Right lung (tissue), 10 donors: ENCODE measurements at places on chromosomes 5 and 9.

- no peak for DNase-seq
Measured at GRCh38 chr5:138338411-138339090, 485 bp downstream of the FAM53C start.

DNA sequence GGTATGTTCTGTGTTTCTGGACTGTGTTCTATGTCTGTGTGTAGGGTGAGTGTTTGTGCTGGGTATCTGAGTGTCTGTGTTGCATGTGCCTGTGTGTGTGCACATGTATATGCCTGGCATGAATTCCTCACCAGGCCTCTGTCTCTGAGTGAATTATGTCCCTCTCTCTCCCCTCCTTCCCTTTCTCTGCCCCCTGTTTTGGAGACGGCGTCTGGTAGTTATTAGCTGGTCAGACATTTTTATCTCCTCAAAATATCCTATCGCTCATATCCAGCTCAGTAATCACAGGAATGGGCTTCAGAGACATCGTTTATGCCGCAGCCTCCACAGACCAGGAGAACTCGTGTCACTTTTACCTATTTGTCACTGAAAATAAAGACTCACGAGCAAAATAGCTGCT is 483.2 kb upstream of the BRINP1 start:
- DNase-seq = no peak

DNA sequence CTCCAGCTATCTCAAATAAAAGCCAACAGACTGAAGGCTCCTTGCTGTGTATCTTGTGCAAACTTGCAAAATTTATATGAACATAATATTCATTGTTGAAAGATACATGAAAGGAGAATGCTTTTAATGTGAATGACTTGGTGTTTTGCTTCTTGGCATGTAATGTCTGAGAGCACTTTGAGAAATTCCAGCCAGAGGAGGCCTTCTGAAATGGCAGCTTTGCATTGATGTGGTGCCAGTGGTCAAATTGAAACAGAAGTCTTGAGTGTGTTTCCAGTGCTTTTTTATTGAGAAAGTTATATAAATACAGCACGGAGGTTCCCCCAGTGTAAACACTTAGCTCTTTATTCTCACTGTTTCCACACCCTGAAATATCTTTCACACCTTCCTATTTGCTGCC is 182.1 kb downstream of the ADCY2 start:
- DNase-seq = peak; percentile 6

GRCh38 chr5:5422819-5423515 is 490 bp downstream of the ICE1 start:
- DNase-seq = no peak

GRCh38 chr5:57179262-57180200 is 5.7 kb downstream of the GPBP1 start:
- no peak for DNase-seq

- no peak for DNase-seq
Measured at GRCh38 chr9:127130661-127131538, 8.5 kb upstream of the ANGPTL2 start.

DNA sequence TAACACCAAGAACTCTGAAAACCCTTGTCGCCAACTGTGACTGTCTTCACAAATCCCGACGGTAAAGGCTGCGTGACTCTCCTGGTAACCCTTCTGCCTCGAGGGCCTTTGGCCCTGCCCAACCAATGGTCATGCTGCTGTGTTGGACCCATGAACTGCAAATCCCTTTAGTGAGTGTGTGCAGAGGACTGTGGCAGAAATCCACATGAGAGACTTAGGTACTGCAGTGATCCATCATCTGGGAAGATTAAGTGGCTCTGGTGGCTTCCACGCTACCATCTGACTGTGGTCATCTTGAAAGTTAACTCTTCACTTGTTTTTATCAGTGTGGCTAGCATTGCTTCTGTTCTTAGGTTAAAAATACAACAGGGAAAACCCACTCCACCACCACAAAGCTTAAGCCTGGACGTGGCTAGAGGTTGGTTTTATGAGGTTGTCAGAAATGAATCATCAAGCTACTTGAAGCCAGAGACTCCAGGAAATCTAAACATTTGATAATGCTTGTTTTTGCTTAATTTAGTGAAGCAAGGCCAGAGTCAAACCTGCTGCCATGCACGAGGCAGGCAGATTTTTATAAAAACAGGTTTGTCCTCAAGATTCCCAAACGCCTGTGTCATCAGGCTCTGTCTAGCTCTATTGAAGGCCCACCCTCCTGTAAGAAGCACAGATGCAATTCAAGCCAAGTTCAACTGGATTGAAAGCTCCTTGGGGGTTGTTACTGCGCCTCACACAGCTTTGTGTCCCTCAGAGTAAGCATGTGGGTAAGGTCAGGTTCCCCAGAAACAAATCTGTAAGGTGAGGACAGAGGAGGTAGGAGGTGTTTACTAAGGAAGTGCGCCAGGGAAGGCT is 52.7 kb upstream of the ERCC6L2 start:
- no peak for DNase-seq

GRCh38 chr9:113350937-113351336 is 1.6 kb downstream of the BSPRY start:
- DNase-seq = no peak

- no peak for DNase-seq
Measured at GRCh38 chr5:141753971-141754713, 72.1 kb upstream of the ARAP3 start.

DNA sequence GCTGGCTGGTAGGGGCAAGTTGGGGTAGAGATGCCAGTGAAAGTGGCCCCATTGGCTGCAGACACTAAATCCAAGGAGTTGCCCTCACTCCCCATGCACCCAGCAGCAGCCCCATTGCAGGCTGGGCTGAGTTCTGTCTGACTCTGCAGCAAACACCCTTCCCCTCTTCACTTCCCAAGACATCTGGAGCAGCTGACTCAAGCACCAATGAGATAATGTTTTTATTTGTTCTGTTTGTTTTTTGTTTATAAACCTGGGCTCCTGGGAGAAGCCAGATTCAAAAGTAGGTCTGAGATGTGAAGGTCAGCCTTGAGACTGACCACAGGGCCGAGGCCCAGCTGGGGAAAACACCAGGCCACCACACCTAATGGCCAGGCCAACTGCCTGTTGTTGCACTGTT is 545.9 kb upstream of the KLF4 start:
- DNase-seq = no peak

DNA sequence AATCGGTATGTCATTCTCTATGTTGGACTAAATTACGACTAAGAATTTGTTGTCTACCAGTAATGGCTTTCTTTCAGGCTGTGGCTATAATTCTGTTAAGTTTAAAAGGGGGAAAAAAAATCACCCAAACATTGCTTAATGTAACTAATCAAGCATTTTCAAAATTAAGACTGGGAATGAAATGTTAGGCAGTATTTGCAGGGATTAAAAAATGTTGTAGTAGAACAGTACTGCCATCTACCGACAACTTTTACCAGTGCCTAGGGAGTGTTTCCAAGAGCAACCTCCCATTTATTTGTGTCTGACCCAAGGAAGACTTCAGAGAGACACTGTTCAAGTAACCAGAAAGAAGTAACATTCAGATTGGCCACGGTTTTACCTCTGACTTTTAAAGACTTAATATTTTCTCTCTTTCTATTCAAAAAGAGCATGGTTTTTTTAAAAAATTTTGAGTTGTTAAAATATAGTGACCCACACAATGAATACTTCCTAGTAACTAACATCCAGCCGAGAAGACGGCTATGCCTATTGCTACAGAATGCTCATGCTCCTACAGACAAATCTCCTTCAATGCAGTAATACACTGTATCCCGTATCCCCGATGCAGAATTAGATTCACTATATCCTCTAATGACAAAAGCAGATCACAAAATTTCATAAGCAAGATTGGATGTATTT is 92.4 kb downstream of the ARL15 start:
- peak; percentile 63 for DNase-seq

DNA sequence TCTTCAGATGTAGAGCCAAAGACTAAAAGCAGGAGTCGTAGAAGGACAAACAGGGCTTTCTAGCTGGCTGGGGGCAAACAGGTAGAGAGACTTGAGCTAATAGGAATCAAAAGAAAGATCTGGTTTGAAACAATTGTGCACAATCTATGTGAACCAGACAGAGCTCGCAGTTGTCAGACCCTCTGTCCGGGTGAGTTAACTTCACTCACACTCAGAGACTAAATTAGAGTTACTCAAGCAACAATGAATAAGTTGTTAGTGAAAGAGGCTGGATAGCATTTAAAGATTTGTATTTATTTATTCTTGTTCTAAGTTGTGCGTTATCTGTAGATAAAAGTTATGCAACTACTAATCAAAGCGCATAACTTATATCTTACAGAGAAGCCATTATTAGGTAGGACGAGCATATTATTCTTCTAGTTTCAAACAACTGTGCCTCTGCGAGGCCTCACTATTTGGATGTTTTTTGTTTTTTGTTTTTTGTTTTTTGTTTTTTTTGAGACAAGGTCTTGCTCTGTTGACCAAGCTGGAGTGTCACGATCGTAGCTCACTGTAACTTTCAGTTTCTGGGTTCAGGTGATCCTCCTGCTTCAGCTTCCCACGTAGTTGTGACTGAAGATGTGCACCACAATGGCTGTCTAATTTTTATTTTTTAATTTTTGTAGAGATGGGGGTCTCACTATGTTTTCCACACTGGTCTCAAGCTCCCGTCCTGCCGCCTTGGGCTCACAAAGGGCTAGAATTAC is 13.2 kb upstream of the LNPEP start:
- no peak for DNase-seq

GRCh38 chr5:91114658-91115057 is 268.5 kb downstream of the ARRDC3 start:
- no peak for DNase-seq

DNA sequence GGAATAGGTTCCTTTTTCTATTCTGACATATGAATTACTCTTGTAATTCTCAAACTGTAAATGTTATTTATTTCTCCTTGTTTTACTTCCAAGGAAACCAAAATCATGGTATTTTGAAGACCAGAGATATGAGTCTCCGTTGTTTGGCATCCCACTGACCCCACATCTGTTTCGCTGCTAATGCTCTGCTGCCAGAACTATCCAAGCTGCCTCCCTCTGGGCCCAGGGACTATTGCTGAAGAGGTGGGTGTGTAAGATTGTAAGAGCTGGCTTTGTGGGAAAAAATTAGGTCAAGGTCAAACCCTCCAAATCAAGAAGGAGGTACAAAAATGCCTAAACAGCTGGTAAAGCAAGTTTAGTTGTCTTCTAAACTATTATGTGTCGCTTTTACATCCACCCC is 129.4 kb upstream of the MYO10 start:
- no peak for DNase-seq

- DNase-seq = no peak
Measured at GRCh38 chr9:130427326-130427725, 17.4 kb upstream of the ASS1 start.

DNA sequence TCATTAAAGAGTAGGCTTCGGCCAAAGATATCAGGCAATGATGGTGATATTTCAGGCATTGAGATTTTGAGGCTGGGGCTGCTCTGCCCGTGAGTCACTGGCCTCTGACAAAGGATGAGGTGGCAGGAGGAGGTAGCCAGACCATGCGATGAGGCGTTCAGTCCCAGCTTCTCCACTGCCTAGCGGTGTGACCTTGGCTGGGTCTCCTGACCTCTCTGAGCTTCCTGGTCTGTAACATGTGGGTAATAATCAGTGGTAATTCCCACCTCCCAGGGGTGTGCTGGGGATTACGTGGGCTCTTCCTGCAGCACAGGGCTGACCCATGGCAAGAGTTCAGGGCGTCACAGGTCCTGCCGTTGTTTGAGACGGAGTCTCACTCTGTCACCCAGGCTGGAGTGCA is 73.2 kb upstream of the RAPGEF1 start:
- DNase-seq = no peak

- no peak for DNase-seq
Measured at GRCh38 chr5:5588386-5588785, 165.9 kb downstream of the ICE1 start.

DNA sequence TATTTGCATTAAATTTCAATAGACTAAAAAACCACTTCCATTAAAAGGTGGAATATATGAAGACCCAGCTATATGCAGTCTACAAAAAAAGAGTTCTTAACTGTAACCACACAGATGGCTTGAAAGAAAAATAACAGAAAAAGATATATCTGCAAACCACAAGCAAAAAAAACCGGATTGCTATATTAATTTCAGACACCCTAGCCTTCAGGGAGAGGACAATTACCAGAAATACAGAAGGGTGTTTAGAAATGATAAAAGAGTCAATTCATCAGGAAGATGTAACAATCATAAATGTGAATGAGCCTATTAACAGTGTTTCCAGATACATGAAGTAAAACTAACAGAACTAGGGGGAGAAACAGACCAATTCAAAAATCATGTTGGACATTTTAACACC is 56.9 kb upstream of the SMIM23 start:
- DNase-seq = no peak

DNA sequence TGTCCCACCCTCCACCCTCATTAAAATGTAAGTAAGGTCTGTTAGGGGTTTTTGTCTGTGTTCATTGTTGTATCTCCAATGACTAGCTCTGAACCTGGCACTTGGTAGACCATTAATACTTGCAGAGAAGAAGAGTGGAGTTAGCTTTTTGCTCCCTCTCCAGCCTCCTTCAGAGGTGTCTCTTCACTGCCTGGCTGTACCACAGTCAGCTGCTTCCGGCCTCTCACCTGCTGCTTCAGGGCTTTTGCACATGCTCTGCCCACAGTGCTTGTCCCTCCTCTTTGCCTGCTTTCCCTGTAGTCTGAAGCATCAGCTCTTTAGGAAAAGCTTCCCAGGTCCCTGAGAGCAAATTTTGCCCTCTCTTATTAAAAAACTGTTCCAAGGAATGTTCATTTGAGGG is 83.6 kb downstream of the SNX24 start:
- DNase-seq = no peak

- DNase-seq = no peak
Measured at GRCh38 chr5:153866176-153866575, 172.5 kb downstream of the FAM114A2 start.

DNA sequence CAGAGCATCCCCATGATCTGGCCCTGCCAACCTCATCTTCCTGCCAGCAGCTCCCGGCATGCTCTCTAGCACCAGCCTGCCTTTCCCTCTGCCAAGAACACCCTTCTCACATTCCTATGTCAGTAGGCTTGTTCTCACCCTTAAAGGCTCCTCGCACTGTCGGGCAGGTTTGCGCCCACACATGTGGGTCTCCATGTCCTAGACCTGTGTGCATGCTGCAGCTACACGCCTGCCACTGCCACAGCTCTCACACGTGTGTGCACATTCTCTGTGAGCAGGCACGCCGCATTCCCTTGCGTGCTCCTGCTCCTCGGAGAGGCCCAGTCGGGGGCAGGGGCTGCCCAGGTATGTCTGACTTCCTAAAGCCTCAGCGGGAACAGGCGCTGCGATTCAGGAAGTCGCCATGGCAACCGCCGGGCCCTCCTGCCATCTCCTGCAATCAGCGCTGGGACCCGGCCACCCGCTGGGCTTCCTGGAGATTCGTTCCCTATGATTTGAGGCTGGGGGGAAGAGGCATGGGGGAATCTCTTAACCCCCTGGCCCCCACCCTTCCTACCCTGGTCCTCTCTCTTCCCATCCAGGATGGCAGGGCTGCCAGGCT is 28.1 kb downstream of the NDUFA8 start:
- no peak for DNase-seq

GRCh38 chr5:124920909-124921666 is 174.6 kb upstream of the ZNF608 start:
- DNase-seq = no peak
